ENCODE measurements at places on chromosomes 11 and 22.

DNA sequence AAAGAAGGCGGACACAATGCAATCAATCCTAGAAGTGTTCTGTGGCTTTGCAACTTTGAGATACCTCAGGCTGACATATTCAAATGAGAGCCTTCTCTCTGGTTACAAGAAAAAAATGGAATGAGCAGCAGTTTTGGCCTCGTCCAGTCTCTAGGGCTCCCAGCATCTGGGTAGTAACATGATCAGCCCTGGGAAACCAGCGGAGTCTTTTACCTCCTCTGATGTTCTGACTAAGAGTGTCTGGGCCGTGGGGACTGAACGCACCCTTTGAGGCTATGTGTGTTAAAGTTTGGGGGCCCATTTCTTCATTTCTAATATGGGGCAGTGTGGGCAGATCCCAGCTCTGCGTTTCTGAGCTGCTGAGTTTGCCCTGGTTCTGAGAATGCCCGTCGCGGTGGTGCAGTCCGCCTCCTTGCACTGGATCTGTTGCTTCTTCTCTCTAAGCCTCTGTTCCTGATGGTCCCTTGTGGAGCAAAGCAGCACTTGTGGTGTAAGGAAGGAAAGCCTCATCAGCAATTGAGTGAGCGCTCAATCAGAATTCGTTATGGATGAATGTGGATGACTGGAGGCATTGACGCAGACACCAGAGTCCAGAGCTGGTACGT is 8.1 kb downstream of the PARVB start:
- no peak for DNase-seq

GRCh38 chr11:64314146-64314804 is 3.1 kb downstream of the TRMT112 start:
- no peak for DNase-seq

- DNase-seq = no peak
Measured at GRCh38 chr11:73614591-73614990, 16.7 kb upstream of the FAM168A start.

DNA sequence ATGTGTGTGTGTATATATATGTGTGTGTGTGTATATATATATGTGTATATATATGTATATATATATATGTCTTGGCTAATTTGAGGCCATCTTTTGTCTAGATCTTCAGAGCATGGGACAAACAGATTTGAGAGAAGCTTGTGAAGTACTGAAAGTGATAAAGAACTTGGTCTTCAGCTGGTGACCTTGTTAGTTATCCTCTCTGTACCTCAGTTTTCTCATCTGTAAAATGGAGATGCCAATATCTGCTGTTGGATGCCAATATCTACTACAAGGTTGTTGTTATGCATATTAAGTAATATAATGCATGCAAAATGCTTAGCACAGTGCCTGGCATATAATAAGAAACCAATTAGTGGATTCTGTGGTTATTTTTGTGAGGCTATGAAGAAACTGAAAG is 2.5 kb upstream of the FEZ1 start:
- no peak for DNase-seq

- no peak for DNase-seq
Measured at GRCh38 chr11:125215976-125216375, 51.4 kb downstream of the PKNOX2 start.

DNA sequence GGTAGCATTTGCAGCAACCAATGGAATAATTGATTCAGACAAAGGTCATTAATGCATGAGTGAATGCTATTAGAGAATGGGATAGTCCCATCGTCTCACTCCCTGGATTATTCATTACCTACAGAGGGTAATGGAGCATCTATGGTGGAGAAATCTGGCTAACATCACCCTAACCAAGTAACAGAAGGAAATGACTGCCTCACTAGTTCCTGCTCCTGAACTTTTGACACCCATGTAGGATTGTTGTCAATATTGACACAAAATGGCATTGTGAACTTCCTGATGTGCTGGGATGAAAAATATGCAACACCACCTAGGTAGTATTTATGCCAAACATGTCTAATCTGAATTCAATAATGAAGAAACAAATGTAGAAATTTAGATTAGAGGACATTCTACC is 44.0 kb upstream of the KIRREL3 start:
- DNase-seq = no peak

DNA sequence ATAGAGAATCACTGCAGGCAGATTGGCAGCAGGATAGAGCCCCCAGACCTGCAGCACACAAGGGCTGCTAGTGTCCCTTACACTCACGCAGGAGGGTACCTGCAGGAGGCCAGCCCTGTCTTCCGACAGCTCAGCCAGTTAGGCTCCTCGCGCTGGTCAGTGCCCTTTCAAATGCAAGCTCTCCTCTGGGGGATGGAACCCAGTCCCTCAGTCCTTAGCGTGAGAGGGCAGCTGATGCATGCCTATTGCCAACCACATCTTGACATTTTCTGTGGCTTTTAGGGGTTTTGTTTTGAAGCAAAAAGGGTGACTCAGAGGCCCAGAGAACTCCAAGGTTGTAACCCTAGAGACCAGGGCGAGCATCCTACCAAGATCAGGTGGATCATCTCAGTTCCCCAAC is 40.0 kb downstream of the WNT11 start:
- no peak for DNase-seq

GRCh38 chr11:1168721-1169161 is 11.0 kb downstream of the MUC5AC start:
- no peak for DNase-seq

GRCh38 chr11:66371627-66372415 is at the start of gene SLC29A2:
SLC29A2 (minus strand) TSS chr11:66371760; CDS start chr11:66371591, 169 bp downstream.
- DNase-seq = peak; percentile 53

- DNase-seq = no peak
Measured at GRCh38 chr11:41921746-41922390, 462.4 kb upstream of the LRRC4C start.

DNA sequence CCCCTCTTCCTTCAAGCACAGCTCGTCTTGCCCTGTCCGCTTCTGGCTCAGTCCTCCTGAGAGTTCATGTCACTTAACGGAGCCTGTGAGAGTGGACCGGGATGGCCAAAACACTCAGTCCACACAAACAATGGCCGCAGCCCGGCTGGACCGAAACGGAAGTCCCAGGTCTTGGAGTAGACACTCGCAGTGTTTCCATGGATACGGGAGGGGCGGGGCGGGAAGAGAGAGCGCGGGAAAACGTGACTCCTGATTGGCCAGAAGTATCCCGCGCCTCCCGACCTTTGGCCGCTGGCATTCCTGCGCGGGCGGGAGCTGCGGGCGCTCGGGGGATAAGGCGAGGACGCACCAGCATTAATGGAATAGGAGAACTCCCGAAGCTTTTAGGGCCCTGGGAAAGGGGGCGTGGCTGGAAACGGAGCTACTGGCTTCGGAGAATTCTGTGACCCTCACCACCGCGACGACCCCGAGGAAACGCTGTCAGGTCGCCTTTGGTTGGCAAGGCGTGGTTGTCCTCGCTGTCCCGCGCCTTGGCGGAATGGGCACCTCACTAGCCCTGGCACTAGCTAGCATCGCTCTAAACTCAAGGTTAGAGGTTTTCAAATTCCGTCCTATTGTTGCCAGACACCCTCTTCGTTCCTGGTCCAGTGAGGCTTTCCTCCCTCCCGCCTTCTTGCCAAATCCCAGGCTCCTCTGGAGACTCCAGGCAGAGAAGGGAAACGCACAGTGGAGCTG is at the start of the genes NLRP14 and ZNF214:
TSS of gene NLRP14 (plus strand) at position 297 of the 735 bp plus-strand sequence. CDS start 18,108 bp downstream, outside the sequence.
TSS of gene ZNF214 (minus strand) at position 164 of the 735 bp plus-strand sequence. CDS start 17,511 bp downstream, outside the sequence.
- peak; percentile 88 for DNase-seq

- no peak for DNase-seq
Measured at GRCh38 chr11:45431046-45432018, 145.2 kb upstream of the SYT13 start.

- DNase-seq = no peak
Measured at GRCh38 chr11:119488256-119488995, 65.5 kb upstream of the THY1 start.

- no peak for DNase-seq
Measured at GRCh38 chr11:35262735-35263134, 123.8 kb downstream of the CD44 start.

GRCh38 chr11:122345586-122345985 is 229.6 kb upstream of the BLID start:
- DNase-seq = no peak

- no peak for DNase-seq
Measured at GRCh38 chr22:41656556-41656955, 32.1 kb downstream of the SNU13 start.

- DNase-seq = no peak
Measured at GRCh38 chr11:72850832-72851231, 36.6 kb downstream of the ATG16L2 start.

DNA sequence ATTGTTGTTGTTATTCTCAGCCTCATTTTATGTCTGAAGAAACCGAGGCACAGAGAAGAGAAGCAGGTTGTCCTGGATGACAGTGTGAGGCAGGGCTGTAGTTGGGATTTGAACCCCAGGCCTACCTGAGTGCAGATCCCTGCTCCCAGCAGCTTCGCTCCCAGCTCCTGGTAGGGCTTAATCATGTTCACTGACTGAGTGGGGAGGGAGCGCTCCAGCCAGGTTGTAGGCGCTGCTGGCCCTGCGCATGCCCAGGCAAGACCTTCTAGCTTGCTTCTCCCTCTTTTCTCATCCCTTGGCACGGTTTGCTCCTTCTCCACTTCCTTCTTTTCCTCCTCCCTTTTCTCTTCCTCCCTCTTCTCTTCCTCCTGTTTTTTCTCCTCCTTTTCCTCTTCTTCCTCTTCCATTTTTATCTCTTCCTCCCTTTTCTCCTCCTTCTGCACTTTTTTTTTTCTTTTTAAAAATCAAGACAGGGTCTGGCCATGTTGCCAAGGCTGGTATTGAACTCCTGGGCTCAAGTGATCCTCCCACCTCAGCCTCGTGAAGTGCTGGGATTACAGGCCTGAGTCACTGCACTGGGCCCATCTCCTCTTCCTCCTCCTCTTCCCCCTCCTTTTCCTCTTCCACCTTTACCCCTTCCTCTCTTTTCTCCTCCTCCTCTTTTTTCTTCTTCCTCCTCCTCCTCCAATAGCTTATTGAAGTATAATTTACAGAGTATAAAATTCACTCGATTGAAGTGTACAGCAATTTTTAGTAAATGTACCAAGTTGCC is 109.3 kb downstream of the KIAA1671 start:
- no peak for DNase-seq

GRCh38 chr11:38791346-38791961 is 2193.4 kb upstream of the RAG2 start:
- DNase-seq = peak; percentile 43

DNA sequence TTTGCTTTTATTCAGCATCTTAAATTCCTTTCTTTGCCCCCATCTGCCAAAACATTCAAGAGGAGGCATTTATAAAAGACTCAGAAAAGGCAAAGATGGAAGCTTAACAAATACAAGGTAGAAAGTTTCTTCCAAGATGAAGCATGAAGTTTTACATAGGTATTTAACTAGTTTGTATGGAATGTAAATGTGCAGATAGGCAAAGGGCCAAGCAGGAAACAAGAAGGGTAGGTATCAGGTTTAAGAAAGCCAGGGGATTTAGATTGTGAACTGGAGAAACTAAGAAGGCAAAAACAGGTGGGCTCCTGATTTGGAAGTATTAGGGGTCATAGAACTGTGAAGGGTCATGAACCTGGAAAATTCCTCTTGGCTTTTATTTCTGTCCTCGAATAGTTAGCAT is 62.6 kb downstream of the PPP2R1B start:
- peak; percentile 39 for DNase-seq

DNA sequence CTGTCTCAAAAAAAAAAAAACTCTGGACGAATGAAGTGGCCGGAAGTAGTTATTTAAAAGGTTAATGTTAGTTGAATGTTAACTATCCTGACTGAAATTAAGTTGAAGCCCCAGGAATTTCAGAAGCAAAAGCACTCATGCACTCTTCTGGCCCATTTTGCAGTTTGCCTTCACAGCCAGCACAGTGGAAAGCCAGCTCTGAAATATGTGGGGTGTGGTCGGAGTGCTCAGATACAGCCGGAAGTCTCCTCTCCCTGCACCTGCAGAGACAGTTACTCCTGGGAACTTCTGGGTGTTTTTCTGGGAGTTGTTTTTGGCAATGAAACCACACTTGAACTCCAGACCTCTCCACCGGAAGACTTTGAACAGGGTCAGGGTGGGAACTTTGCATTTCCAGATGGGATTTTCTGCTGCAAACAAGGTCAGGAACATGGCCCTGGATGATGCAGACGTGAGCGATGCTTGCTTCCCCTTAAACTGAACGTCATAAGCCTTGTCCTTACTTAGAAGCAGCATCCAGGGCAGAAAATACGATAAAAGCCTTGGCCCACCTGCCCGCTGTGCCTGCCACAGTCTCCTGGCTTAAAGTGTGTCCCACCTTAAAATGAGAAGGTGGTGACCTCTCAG is 21.5 kb upstream of the CABP2 start:
- DNase-seq = no peak

DNA sequence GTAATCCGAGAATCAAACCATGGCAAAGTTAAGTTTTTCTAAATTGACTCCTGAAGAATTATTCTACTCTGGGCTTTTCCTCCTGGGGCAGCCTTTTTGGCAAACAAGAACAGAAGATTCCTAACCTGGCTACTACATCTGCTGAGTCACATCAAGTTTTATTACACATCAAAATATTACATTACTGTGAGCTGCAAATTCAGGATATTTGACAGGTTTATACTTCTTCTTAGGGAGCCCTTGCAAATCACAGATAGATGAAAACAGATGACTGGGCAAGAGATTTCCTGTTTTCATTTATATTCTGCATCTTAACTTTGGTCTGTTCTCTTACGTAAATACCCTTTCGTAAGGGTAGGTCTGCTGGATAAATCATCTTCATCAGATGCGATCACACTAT is 23.6 kb downstream of the XRRA1 start:
- DNase-seq = no peak

DNA sequence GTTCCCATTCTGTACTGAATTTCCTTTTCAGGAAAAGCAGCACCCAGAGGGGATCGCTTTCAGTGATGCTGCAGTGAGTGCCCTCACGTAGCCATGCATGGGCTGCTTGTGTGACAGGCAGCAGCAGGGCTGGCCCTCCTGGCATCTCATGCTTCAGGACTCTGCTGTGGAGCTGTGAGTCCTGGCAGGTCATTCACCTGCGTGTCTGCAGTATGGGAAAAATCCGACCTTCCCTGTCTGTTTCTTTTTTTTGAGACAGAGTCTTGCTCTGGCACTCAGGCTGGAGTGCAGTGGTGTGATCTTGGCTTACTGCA is 13.4 kb downstream of the GLB1L2 start:
- no peak for DNase-seq

GRCh38 chr11:86119077-86119476 is 50.2 kb upstream of the PICALM start:
- DNase-seq = no peak

GRCh38 chr22:46078241-46079092 is 71.9 kb upstream of the PPARA start:
- DNase-seq = no peak

DNA sequence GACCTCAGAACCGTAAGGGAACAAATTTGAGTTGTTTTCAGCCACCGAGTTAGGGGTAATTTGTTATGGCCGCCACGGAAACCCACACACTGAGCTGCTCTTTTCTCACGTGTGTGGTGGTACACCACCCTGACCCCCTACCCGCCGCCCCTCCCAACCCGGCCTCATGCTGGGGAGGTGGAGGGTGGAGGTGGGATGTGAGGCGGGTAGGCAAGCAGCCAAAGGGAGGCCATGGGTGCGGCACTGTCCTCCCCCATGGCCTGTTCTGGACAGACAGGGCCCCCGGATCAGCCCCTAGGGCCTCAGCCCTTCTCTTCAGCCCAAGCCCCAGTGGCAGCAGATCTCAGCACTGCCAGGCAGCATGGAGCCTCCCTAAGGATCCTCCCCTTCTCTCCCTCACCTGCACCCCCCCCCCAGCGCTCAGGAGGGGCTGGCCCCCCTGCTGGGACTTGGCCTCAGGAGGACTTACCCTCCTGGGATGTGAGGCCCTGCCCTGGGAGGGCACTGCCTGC is 7.9 kb downstream of the PRR5 start:
- no peak for DNase-seq

- DNase-seq = no peak
Measured at GRCh38 chr11:19713196-19714021, 772 bp downstream of the NAV2 start.

Data from urinary bladder (tissue), 4 donors.